ENCODE measurements at places on chromosomes 12 and 14. TPM values are rescaled to one million over a fixed set of nuclear protein-coding genes. Genes with fewer than 3 reads are reported as not detected.

The TMEM119 gene
- total RNA-seq, result 93.2 TPM

The NKX2-1 gene
- total RNA-seq, result not detected

The NOVA1 gene
- total RNA-seq, result under 0.01 TPM

The LTB4R gene
- 2.4 TPM for total RNA-seq

The SERPINA10 gene
- not detected for total RNA-seq

The MYO1A gene
- not detected for total RNA-seq

The TPPP2 gene
- not detected for total RNA-seq

The FAM222A gene
- total RNA-seq, result 0.89 TPM

The FERMT2 gene
- total RNA-seq, result 217 TPM

The ITGB7 gene
- 1.4 TPM for total RNA-seq

The INF2 gene
- 53.3 TPM for total RNA-seq

The PSMC1 gene
- 154 TPM for total RNA-seq

The SIX4 gene
- total RNA-seq, result 12.2 TPM

The NEUROD4 gene
- not detected for total RNA-seq

The PTCSC3 gene
- total RNA-seq, result not detected
